ENCODE measurements at places on chromosomes 16 and 17.

DNA sequence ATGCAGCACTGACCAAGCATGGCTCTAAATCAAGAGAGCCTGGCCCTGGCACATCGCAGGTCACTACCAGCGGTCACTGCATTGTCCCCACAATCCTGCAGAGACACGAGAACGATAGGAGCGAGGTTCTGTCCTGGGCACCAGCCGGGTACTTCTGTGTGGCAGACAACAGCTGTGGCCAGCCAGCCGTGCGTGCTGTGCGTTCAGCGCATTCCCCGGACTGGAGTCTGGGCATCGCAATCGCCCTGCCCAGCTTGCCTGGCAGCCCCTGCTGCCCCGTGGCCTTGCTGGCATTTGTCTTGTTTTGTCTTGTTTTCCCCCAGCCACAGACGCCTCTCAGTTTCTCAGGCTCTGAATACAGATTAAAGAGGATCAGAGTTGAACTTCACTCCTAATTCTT lies 33.9 kb downstream of the COTL1 start:
- DNase-seq, result no peak

- DNase-seq, result no peak
These were observed 4.0 kb upstream of the APOH start for GRCh38 chr17:66233023-66233753.

DNA sequence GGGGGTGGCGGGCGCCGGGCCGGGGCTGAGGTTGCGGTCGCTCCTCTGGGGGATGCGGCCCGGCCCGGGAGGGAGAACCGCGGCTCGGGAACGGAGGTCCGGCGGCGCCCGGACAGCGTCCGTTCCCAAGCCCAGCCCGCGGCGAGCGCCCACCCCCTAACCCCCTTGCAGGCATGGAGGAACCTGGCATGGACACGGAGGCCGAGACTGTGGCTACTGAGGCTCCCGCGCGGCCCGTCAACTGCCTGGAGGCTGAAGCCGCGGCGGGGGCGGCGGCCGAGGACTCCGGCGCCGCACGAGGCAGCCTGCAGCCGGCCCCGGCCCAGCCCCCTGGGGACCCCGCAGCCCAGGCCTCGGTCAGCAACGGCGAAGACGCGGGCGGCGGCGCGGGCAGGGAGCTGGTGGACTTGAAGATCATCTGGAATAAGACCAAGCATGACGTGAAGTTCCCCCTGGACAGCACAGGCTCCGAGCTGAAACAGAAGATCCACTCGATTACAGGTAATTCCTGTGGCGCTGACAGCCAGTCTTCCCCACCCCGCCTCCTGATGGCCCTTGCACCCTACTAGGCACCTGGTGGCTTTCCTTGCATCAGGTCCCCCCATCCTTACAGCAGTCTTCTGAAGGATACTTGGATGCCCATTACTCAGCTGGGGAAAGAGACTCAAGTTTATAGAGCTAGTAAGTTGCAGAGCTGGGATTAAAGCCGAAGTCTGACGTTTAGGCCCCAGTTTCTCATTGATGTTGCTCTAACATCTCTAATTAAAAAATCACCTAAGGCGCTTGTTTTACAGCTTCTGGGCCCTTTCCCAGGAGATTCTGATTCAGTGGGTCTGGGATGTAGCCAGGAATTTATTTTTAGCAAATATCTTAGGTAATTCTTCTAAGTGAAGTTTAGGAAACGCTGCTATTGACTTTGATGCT lies 514 bp downstream of the UBFD1 start:
- no peak for DNase-seq

DNA sequence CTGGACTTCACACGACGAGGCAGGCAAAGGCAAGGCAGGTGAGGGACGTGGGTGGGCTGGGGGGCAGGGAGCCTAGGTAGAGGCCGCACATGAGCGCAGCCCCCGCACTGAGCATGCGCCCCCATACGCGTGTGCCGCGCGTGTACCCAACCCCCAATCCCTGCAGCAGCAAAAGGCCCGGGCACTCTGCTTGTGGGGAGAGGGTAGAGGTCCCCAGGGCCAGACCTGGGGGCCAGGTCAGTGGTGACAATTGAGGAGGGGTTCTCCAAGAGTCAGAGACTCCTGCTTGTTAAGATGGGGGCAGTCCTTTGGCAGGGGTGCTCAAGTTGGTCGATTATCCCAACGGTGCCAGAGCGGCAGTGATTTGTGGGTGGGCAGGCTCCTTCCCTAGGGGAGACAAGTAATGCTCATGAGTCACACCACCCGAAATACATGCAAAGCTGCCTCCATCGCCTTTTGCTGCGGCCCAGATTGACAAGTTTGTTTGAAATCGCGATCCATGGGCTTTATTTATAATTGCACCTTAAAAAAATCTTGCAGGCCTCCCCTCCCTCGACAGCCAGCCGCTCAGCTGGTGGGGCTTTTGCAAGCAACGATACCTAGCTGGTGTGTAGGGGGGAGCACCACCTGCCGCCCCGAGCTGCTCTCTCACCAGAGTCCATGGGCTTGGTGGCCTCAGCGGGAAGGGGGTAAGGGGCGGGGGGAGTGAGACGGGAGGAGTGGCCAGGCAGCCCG lies 1.1 kb upstream of the GIT1 start:
- no peak for DNase-seq

DNA sequence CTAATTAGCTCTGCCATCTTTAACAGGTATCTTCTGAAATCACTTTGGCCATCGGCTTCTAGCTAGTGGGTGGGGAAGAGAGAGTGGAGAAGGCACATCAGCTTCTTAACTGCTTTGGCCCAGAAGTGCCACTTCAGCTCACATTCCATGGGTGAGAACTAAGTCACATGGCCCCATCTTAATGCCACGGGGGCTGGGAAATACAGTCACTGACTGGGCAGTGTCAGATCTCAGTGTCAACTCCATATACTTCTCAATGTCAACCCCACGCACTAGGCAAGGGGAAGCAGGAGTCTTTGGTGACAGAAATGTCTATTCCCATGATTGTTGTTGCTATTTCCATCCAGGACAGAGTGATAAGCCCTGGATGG lies 29.4 kb downstream of the CCR7 start:
- DNase-seq, result no peak

GRCh38 chr16:12557786-12558185 lies 245.9 kb downstream of the CPPED1 start:
- DNase-seq, result no peak

GRCh38 chr16:1990351-1991134 lies 773 bp downstream of the SYNGR3 start:
- DNase-seq, result no peak

DNA sequence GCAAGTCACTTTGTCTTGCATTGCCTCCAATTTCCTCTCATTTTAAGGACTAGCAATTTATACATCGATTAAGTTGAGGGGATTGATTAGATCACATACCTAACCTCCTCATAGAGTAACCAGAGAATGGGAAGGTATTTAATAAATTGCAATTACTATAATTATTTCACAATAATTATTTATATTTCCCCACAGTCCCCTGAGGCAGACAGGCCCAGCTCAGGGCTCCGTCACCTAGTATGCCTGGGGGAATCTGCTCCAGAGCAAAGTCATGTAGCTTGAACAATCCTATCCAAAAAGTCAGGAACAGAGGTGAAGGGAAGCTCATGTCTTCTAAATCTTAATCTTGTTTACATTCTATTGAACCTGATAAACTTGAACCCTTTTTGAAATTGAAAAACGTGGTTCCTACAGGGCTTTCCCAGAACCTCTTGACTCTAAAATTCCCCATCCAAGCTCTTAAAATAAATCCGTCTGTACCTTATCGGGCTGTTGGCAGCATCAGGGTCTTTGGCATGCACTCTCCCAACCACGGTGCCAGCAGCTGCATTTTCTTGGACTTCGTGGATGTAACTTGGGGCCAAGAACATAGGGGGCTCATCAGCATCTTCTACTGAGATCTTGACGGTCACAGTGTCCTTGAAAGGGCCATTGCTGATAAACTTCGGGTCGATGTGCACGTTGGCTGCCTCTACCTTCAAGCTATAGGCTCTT lies 140.1 kb downstream of the CDH11 start:
- no peak for DNase-seq

DNA sequence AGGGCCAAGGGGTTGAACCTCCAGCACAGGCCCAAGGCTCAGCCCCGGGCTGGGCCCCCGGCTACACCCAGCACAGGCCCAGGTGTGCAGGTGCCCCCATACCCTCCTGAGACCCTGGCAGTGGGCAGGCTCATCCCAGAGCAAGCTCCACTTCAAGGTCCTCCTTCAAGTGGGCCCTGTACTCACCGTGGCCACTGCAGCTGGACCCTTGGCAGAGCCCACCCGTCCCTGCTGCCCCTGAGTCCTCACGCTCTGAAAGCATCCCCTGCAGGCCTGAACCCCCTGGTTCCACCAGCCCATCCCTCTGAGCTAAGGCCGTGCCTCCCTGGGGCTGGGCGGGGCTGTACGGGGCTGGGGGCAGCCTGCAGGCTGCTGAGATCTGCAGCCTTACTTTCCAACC lies 11.2 kb upstream of the CACNA1H start:
- no peak for DNase-seq

DNA sequence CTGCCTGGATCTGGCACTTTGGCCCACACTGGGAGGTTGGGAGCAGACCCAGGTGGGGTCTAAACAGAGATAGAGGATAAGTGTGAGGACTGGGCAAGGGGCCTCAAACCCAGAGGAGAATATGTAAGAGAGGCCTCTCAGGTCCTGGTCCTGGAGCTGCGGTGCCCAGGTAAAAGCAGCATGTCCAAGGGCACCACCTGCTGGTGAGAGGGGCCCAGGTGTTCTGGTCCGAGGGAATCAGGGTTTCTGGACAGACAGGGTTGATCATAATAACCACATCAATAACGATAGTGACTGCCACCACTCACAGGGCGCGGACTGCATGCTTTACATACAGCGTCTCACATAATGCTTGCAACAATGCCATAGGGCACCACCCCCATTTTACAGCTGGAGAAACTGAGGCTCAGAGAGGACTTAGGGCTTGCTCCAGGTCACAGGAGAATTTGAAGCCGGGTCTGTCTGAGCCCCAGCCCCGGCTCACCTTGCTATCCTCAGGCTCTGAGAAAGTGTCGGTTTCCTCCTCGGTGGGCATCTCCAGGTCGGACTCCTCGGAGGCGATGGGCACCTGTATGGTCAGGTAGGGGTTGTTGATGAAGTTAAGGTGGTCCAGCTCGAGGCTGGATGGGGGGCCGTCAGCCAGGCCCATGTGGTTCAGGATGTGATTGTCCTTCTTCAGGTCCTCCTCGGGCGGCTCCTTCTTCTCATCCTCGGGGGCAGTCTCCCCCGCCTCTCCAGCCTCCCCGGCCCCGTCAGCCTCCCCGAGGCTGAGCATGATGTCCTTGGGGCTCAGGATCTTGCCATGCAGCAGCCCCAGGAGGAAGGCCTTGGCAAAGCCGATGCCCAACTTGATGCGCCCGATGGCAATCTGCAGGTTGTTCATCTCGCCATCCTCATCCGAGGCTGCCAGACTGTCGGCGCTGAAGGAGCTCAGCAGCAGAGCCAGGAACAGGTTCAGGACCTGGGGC lies 19.1 kb upstream of the CD79B start:
- DNase-seq, result no peak

GRCh38 chr16:12089492-12090150 lies 113.1 kb downstream of the SNX29 start:
- DNase-seq, result no peak

GRCh38 chr16:11260596-11260966 lies 4.6 kb upstream of the SOCS1 start:
- DNase-seq, result no peak

DNA sequence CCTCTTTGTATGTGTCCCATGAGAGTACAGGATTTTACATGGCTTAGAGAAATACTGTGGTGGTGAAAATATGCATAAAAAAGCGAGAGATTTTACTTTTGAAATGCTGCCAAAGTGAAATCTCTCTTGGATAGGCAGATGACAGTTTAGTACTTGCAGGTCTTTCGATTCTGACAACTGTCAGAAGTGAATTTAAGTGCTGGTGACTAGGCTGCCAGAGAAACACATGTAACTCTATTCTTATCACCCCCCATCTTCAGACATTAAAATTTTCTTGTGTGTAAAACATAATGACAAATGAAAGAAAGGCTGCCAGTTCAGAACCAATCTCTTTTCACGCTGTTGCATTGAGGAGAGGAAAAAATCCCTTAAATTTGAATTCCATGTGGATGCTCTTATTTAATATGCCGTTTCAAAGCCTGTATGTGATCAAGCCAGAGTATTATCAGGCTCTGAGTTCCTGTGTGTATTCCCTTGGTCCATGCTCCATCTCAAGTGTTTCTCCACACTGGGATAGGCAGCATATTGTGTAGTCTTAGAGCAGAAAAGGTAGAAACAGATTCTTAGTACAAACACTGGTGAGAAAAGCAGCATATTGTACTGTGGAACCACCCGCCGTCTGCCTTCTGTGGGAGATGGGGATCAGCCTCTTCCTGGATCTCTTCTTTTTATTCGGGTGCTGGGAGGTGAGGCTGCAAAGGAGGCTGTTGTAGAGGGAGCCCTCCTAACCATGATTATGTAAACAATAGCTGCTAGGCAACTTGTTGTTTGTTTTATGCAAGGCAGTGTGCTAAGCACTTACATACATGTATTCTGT lies 291.3 kb downstream of the WWOX start:
- no peak for DNase-seq

DNA sequence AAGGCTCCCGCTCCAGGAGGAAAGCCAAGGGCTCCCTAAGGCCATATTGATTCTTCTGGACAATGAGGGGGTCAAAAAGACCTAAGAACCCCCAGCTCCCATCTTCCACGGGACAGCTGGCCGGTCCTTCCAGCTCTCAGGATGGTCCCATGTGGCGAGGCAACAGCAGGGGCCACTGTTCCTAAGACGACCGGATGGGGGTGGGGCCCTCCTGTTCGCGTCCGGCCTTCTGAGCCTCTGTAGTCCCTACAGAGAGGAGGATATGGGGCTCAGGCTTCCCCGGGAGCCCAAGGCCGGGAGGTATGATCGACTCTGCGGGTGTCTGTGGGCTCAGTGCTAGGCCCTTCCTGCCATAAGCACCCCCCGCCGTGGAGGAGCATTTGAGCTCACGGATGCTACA lies 6.0 kb upstream of the DCXR start:
- DNase-seq, result no peak

- DNase-seq, result no peak
These were observed 10.9 kb downstream of the SEC14L5 start for GRCh38 chr16:4968879-4969483.

DNA sequence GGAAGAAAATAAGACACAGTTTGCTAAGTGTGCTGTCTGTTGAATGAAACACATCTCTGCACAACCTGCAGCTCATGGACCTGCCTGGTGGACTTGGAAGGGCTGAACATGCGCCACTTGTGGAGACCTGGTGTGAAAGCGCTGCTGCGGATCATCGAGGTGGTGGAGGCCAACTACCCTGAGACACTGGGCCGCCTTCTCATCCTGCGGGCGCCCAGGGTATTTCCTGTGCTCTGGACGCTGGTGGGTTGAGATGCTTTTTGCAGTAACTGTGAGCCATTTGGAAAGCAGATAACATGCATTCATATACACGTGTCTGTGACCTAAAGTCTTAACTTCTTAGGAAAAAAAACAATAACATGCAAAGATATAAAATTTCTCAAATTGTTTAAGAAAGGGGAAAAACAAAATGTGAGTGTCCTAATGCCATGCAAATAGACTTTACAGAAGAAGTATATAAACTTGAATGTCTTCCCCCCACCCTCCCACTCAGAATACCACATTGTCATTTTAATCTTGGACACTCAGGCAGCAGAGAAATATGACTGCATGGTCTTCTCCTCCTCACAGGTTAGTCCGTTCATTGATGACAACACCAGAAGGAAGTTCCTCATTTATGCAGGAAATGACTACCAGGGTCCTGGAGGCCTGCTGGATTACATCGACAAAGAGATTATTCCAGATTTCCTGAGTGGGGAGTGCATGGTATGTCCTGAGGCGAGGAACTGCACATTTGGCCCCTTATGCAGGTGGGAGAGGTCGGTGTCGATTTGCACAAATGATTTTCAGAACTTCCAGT lies 65.6 kb downstream of the SEC14L1 start:
- no peak for DNase-seq

GRCh38 chr16:53805113-53805512 lies 101.2 kb downstream of the FTO start:
- DNase-seq, result no peak

Data from RCC 7860 (cell line).